ENCODE measurements at places on chromosomes 11 and 22.
A peak's percentile ranks its signal among the peaks of the same experiment; 100 is the strongest.

DNA sequence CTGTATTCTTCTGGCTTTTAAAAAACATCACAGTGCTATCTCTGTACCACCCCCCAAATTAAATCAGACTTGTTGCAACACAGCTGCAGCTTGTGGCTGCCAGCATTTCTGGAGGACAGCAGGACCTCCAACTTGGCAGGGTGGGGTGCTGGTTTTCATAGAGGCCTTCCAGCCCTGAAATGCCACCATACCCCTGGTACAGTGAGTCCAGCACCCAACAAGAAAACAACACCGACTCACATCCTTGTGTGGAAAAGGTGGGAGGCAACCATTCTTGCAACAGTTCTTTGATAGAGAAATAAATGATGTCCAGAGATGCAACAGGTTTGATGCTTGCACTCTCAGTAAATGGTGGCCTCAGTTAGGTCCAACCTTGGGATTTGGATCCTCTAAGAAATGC lies 96.0 kb downstream of the ABTB2 start:
- DNase-seq: no peak

- no peak for DNase-seq
Observed at GRCh38 chr11:110808248-110808647, 96.0 kb upstream of the ARHGAP20 start.

DNA sequence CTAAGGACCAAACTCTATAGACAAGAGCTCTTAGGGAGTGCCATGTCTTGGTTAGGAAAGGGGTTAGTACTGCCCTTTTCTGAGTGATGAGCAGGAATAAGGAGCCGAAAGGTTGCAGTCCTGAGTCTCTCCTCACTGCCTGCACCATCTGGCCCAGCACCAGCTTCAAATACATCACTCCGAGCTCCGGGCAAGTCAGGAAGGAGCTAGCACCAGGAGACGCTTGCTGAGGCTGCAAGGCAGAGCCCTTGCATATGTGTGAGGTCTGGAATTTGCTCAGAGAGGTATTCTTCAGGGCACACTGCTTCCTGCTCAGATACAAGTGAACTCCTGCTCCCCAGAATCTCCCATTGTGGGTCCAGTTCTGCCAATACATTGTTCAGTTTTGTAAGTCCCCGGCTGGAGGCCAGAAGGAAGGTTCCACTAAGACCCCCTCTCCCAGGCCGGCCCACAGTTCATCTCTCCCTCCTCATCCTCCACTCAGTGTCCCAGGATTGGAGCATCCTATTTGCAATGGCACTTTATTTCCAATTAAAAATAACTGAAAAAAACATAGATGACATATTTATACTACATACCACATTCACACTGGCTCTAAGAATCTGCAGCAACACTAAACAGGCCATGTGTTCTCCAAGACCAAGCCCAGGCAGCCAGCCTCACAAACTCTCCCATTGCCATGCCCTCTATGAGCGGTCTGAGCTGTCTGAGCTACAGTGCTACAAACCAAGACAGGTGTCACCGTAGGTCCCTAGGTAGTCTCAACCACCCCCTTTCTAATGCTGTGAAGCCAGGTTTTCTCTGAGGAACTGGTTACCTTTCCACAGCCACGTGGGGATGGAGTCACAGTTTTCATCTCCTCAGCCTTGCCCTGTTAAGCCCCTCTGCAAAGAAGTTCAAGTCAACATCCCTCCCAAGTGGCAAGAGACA lies 55.1 kb upstream of the SPATA19 start:
- no peak for DNase-seq

DNA sequence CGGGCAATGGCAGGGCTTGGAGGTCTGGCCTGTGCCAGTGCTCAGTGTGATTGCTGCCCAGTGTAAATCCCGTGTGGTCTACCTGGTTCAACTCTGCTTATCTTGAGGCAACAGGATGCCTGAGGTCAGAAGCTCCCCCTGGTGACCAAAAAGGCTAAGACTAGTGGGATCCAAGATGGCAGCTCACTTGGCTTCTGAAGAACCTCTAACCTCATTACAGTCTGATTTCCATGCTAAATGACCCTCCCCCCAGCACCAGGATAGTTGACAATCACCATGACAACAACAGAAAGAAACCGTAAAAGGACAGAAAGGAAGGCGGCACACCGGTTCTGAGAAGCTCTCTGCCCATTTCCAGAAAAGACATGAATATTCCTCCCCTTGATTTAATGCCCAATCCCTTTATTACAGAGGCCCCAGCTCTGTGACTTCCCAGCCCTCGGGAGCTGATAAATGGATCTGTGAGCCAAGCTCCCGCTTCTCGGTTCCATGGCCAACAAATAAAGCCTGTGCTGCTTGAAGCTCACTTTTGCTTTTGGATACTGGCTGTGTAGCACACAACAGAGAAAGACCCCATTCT lies 398.4 kb downstream of the CTTN start:
- DNase-seq: no peak

GRCh38 chr22:26897384-26897783 lies 240.0 kb downstream of the MIAT start:
- DNase-seq: no peak

DNA sequence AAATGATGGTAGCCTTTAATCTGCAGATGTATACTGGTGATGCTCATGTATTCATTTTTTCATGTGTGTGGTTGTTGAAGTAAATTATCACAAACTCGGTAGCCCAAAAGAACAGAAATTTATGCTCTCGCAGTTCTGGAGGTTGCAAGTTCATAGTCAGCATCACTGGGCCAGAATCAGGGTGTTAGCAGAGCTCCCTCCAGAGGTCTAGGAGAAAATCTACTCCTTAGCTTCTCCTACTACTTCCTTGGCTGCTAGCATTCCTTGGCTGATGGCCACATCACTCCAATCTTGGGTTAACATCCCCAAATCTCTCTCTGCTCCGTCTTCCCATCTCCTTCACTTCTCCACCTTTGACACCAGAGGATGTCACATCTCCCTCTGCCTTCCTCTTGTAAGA lies 45.3 kb upstream of the GALNT18 start:
- DNase-seq: no peak

GRCh38 chr22:39101226-39101625 lies 4.2 kb downstream of the APOBEC3H start:
- DNase-seq: no peak

- no peak for DNase-seq
Observed at GRCh38 chr11:12581923-12582322, 92.3 kb upstream of the TEAD1 start.

DNA sequence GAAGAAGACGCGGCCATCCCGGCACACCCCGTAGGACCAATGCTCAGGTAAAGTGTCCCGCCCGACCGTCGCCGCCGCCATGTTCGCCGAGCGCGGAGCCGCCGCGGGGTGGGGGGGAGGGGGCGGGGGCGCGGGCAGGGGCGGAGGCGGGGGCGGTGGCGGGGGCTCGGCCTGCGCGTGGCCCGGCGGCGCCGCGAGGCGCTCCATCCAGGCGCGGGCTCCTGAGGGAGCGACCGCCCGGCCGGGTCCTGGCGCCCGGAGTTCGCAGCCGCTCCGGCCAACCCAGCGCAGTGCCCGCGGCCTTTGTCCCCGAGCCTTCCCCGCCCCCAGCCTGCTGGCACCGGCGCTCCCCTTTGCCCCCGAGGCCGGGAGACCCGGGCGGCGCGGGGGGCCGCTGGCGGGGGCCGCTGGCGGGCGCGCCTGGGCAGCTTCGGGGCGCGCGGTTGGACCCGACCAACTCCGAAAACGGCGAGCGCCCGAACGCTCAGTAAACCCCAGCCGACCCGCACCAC lies at the start of gene PLEKHA7:
Gene PLEKHA7 (minus strand): TSS at position 94 of the 512 bp plus-strand sequence. CDS start 13 bp downstream, at position 81.
- DNase-seq: peak; percentile 30

DNA sequence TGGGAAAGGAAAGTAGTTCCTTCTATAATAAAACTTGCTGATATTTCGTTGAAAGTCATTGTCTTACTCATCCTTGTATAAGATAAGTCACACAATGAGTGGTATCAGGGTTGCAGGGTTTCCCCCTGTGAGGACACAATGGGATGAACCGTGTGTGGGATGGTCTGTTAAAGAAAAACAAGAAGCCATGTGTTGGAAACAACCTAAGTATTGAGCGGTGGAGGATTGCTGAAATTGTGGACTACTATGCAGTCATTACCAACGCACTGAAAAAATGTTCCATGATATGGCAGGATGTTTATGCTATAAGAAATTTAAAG lies 28.6 kb downstream of the PTPRJ start:
- no peak for DNase-seq

DNA sequence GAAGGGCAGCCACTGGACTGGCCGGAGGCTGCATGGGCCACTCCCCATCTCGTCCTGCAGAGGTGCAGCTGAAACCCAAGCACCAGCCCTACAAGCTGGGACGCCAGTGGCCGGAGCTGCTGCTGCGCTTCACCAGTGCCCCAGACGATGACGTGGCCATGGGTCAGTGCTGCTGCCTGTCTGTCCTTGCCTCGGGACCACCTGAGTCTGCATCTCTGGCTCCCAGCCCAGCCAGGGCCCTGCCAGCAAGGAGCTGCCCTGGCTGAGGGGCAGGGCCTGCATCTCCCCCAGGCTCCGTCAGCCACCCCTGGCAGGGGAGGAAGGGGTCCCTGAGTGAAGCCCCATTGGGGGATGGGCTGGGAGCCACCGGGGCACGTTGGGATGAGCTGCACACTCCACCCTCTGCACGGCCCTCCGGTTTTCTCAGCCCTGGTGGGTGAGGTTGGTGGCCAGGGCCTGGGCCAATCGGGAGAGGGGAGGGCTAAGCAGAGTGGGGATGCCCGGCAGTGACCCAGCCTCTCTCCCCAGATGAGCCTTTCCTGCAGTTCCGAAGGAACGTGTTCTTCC lies 7.2 kb downstream of the FRMD8 start:
- no peak for DNase-seq

DNA sequence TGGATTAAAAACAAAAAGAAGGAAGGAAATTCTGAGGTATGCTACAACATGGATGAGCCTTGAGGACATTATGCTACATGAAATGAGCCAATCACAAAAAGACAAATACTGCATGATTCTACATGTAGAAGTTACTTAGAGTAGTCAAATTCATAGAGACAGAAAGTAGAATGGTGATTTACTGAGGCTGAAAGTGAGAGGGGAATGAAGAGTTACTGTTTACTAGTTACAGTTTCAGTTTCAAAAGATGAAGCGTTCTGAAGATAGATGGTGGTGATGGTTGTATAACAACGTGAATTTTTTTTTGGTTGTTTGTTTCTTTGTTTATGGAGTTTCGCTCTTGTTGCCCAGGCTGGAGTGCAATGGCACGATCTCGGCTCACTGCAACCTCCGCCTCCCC lies 9.5 kb downstream of the OR5P2 start:
- DNase-seq: no peak

DNA sequence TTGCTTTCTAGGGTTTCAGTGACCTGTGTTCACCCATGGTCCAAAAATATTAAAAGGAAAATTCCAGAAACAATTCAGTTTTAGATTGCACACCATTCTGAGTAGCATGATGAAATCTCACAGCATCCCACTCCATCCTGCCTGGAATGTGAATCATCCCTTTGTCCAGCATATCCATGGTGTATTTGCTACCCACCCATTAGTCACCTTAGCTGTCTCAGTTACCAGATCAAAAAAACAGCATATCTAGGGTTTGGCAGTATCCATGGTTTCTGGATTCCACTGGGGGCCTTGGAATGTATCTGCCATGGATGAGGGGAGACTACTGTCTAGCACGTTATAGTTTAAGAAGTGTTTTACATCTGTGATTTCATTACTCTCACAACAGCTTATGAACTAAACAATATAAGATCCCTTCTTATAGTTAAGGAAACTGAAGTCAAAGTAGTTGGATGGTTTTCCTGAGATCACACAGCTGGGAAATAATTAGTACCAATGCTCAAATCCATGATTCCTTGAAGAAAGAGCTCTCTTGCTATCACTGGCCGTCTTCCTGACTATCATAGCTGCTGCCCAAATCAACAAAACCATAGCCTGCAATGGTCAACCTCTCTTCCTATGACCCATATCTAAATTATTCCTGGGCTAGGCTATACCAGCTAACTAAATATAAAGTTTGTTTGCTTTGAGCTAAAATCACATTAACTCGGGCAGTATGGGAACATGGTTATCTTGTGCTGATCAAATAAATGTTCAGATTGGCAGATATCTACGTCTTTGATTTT lies 122.6 kb downstream of the MICAL2 start:
- DNase-seq: no peak

- DNase-seq: no peak
Observed at GRCh38 chr11:47002390-47002789, 65.8 kb downstream of the CSTPP1 start.

- DNase-seq: no peak
Observed at GRCh38 chr11:117519170-117519569, 191.5 kb downstream of the CEP164 start.

DNA sequence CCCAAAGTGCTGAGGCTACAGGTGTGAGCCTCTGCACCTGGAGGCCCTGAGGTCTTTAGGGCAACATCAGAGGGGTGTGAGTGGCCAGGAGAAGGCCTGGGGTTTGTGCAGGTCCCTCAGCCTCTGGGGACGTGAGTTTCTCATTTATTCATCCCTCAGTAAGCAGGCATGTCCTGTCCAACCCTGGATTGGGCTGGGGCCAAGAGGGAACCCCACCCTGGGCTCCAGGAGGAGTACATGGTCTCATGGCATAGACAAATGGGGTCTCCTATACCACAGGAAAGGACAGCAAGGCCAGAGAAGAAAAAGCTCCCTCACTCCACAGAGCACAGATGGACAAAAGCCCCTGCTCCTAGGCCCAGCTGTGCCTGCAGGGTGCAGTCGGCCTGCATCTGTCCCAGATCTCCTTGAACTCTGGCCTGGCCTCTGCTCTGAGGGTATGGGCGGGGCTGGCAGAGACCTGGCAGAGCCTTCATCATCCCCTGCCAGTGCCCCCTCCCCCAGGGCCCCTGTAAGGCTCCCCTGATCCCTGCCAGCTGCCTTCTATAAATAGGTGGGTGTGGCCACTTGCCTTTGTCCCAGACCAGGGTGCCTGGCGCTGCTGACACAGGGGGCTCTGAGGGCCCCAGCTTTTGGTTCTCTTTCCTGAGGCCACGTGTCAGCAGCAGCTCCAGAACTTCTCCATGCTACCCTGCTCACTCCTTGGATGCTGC lies 34.6 kb downstream of the A4GALT start:
- DNase-seq: no peak
